HAP-1 (cell line): ENCODE measurements at places on chromosomes 5 and 9.

DNA sequence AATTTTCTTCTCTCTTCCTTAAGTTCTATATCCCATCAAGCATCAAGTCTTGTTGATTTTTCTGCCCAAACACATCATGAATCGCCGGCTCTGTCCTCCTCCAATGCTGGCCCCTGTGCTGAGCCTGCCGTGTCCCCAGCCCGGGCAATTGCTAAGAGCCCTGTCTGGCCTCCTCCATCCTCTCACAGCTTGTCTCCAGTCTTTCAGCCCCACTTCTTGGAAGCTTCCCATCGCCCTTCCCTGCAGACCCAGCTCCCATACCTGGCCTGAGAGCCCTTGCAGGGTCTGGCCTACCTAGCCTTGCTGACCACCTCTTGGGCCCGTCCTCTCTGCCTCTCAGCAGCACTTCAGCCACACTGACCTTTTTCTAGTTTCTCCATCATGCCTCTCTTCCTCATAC, 61.9 kb downstream of the COL15A1 start:
- no peak for DNase-seq

- DNase-seq = no peak
Observed at GRCh38 chr9:5188060-5188984, 2.9 kb upstream of the INSL6 start.

GRCh38 chr9:21789541-21790037, 12.8 kb upstream of the MTAP start:
- peak; percentile 92 for DNase-seq

- DNase-seq = no peak
Observed at GRCh38 chr5:113489299-113489698, 1.0 kb upstream of the MCC start.

DNA sequence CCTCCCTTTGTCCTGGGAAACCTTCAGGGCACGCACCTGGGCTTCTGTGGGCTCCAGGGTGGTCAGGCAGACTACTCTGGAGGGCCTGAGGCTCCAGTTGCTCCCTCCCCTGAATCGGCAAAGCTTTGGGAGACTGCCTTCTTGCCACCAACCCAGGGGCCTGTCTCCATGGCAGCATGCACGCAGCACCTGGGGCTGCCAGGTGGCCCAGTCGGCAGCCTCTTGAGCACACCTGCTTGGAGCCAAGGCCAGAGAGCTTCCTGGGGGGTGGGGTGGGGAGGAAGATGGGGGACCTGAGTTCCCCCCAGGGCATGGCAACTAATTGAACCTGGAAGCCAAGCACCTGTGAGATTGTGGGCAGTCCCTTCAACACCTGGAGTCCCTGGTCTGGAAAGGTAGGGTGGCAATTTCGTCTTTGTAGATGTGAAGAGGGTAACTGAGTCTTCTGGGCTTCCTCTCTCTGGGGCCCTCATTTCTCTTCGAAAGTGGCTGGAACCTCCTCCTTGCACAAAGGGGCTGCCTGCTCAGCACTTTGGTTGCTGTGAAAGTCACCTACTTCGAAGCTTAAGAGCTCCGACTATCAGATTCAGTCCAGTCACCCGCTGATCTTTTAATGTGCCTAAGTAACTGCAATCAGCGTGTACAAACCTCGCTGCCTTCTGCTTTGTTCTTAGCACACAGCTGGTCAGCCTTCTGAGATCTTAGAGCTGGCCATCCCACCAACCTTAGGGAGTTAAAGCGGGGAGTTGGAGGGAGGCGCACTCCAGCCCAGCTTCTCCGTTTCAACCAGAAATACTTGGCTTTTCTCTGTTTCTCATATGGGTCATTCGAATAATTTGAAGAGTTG, 4.0 kb downstream of the RNF183 start:
- no peak for DNase-seq

DNA sequence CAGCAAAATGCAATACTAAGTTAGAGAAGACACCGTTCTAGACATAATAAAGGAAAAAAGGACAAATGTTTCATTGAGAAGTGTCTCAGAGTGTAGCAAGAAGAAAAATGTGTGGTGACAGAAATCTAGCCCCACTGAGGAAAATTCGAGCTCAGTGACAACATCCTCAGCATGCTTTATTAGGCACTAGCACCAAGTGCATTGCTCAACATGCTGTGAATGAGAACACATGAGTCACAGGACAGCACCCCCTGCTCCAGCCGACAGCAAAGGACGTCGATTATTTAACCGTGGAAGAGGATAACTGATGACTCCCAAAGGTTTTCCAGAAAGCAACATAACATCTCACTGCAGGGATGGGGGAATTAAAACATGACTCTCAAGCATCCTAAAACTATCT, 182.7 kb downstream of the GNAQ start:
- no peak for DNase-seq

DNA sequence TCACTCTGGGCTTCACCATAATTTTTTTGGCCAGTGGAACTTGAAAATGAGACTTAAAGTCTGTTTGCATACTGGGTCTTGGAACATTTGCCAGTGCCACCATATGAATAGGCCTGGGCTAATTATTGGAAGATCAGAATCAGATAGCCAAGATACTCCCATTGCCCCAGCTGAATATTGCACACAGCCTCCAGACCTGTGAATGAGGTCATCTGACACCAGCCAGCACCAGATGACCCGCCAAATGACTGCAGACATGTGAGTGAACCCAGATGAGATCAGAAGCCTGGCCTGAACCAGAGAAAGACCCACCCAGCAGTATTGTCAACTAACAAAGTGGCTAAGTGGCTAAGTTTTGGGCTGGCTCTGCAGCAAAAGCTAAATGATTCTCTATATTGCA, 220.5 kb upstream of the MPDZ start:
- DNase-seq = no peak

GRCh38 chr9:129445794-129446306, 175.1 kb downstream of the C9orf50 start:
- no peak for DNase-seq

DNA sequence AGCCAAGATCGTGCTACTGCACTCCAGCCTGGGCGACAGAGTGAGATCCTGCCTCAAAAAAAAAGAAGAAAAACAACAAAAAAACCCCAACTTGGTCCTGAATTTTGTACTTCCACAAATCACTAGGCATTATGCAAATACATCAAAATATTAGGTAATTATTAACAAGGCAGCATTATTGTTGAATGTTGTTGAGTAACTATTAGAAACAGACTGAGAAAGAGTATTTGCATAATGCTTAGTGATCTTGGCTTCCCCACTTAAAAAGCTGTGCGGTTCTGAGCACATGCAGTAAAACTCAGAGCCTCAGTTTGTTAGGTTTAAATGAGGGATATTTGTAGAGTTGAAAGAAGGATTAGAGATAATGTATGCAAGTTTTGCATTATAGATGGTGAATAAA, 64.2 kb downstream of the SCAMP1 start:
- no peak for DNase-seq

GRCh38 chr5:66805514-66806430, 209.6 kb downstream of the MAST4 start:
- no peak for DNase-seq

DNA sequence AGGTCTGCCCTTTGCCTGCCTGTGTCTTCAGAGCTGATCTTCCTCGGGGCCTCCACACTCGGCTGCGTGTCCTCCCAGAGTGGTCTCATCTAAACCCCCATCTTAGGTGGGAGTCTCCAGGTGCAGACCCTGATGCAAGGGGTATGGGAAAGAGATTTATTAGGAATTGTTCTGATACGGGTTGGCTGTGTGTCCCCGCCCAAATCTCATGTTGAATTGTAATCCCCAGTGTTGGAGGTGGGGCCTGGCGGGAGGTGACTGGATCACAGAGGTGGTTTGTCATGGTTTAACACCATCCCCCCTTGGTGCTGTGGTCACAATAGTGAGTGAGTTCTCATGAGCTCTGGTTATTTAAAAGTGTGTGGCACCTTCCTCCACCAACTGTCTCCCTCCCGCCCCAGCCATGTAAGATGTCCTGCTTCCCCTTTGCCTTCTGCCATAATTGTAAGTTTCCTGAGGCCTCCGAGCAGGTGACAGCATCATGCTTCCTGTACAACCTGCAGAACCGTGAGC, 208.4 kb downstream of the AOPEP start:
- DNase-seq = no peak

- peak; percentile 29 for DNase-seq
Observed at GRCh38 chr9:136773386-136774044, 9.2 kb upstream of the LCN15 start.

DNA sequence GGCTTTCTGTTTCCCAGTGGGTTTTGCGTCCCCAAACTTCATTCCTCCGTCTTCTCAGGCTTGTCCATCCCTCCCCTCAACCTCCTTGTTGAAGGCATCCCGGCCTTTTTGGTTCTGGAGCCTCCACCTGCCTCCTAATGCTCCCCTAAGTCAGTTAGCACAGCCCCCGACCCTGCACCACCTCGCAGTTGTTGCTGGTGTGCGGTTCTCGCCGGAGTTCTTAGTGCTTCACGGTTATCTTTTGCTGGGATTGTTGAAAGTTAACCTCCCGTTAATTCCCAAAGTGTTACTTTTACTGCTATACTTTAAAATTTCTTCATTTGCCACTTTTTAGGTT, 447 bp downstream of the UBLCP1 start:
- no peak for DNase-seq

GRCh38 chr5:82544004-82544403, 265.9 kb upstream of the RPS23 start:
- DNase-seq = peak; percentile 23

GRCh38 chr5:160547872-160548271, 126.2 kb downstream of the PTTG1 start:
- no peak for DNase-seq

GRCh38 chr9:95935861-95936578, 60.5 kb downstream of the ERCC6L2 start:
- DNase-seq = no peak

DNA sequence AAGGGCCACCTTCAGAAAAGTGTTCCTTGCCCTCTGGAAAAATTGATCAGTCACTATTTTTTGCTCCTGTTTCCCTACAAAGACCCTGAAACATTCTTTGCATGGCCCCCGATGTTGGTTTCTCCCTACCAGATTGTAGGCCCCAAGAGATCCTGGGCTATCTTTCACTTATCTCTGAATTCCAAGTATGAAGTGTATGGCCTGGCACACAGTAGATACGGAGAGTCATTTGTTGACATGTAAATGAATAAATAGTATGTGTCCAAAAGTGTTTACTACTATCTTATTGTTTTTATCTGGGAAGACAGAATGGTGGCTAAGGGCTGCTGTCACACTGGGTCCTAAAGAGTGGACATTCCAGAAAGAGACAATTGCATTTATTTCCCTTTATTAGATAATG, 7.4 kb upstream of the ANKDD1B start:
- DNase-seq = no peak

GRCh38 chr9:96302021-96302420, at the start of gene HSD17B3:
TSS of gene HSD17B3 (minus strand) at chr9:96302176. CDS start at chr9:96302104, 72 bp downstream.
- DNase-seq = peak; percentile 62

DNA sequence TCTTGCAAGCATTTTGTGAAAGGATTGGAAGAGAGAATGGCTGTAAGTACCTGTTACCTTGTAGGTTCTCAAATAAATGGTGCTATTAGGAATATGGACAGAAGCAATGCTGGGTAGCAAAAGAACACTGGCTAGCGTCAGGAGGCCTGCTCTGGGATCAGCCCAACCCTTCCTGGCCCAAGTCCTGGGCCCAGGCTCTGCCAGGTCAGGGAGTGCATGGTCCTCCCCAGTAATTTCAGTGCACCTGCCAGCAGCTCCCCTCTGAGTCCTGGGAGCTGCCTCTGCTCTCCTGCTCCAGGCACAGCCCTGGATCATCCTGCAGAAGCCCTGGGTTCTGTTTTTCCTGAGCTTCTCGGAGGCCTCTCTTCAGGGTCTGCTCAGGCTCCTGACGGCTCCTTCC, 89.5 kb upstream of the ARAP3 start:
- no peak for DNase-seq

DNA sequence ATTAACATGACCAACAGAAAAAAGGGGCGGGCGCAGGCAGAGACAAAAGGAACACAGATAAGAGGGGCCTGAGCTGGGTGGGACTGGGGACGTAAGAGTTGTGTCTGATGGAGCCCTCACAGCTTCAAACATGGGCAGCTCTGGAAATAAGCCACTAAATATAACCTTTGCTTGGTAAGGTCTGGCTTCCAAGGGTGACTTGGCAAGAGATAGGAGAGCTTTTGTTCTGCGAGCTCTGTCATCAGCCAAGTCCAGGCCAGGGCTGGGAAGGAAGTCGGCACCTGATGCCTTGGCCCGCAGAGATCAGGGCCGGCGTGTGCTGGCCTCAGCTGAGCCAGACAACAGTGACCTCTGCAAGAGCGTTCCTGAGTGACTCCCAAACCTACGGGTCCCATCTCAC, 11.8 kb downstream of the TRUB2 start:
- no peak for DNase-seq

DNA sequence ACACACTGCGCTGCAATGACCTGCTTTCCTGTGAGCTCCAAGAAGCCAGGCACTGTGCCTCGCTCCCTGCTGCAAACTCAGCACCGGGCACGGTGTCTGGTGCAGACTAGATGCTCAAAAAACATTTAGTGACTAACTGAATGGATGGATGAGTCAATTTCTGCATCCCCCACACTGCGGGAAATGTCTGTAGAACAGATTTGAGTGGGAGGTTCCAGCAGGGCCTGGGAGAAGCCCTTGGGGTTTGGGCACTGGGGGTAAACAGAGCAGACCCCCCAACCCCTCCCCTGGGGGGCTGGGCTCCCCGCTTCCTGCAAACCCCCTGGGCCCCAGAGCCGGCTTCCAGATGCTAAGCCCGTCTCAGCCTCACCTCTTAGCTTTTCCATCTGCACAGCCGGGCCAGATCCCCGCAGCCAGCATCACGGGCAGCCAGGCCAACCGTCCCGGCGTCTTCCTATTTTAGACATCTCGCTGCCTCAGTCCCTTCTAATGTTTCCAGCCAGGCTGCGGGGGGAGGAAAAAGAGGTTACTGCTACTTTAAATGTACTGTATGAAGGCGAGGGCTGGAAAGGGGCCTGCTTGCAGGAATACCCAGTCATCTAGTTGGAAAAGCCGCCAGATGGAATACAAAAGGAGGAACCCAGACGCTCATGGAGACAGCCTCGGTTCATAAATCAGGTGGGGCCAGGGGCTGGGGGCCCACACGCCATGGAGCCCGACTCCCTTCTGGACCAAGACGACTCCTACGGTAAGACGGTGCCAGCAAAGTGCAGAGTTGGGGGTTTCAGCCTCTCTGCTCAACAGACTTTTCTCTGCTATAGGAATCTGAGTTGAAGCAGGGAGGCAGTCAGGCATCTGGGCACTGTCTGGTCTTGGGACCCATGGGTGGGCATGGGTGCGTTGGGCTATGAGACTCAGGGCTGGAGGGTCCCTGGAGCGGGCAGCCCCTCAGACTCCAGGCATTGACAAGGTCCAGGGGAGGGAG, 67.1 kb upstream of the GGTA1 start:
- DNase-seq = no peak

DNA sequence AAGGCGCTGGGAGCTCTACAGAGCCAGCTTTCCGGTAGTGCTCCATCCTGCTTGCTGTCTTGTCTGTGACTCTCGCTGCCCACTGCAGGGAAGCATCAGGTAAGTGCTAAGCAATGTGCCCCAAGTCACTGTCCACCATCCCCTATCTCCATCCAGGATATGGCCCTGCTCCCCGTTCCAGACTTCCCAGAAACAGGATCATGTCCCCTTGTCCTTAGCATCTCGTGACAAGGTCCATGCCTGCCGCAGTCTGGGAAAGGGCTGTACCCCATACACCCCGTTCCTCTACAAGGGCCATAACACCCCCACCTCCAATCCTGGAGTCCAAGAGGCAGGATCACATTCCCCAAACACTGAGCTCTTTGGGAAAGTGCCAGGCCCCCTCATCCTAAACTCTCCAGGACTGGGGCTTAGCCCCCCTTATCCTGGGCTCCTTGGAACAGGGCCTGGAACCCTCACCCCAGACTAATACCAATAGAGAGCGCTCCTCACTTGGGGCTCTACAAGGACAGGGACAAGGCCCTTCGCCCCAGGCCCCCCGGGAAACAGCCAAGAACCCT, 566 bp downstream of the RPP25L start:
- no peak for DNase-seq
